ENCODE measurements at places on chromosomes 3 and 15.

DNA sequence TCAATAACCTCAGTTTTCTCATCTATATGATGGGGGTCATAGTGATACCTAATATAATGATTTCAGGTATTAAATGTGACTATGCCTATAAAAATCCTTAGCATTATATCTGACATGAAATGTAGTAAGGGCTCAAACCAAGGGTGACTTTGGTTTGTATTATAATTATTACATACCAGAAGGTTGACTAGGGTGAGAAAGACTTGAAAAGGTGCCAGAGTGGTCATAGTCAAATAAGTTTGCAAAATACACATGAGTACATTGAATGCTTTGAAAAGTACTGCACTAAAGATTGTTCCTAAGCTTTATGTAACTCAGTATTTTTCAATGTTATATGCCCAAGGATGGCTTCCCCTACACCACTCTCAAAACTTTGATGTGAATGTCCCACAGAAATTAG is 297.2 kb downstream of the ARPP21 start:
- DNase-seq: no peak

DNA sequence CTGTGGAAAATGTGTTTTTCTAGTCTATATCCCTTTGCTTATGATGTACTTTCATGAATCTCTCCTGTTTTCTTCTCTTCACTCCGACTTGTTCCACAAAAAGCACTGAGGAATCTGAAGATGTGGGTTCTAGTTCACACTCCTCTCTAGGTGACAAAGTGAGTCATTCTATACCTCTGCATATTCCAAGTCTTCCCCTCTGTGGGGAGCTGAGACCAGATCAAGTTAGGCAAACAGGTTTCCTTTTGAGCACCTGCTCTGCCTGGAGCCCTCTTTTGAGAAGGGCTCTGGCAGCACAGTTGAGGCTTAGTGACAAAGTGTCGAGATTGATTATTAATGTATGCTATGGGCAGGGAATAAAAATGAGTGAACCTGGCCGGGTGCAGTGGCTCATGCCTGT is 82.4 kb upstream of the VGLL4 start:
- no peak for DNase-seq

- DNase-seq: no peak
Measured at GRCh38 chr3:13385373-13385965, 34.7 kb downstream of the NUP210 start.

DNA sequence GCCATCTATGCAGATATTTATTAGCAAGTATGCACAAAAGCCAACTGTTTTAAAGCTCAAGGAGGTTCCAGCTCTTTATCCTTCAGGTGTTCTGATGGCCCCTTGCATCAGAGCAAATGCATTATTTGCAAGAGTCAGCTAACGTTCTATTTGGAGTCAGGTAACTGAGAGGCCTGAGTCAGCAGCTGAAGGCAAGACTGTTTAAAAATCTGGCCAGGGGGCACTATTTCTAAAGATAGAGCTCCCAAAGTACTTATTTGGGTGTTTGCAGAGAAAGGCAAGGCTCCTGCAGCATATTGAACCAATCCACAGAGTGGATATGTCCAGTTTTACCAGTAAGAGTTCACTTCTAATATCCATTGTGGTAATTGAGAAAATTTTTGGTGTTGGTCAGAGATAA is 146.1 kb downstream of the LRTM1 start:
- DNase-seq: no peak

GRCh38 chr3:34533451-34533850 is 735.0 kb downstream of the PDCD6IP start:
- DNase-seq: no peak

DNA sequence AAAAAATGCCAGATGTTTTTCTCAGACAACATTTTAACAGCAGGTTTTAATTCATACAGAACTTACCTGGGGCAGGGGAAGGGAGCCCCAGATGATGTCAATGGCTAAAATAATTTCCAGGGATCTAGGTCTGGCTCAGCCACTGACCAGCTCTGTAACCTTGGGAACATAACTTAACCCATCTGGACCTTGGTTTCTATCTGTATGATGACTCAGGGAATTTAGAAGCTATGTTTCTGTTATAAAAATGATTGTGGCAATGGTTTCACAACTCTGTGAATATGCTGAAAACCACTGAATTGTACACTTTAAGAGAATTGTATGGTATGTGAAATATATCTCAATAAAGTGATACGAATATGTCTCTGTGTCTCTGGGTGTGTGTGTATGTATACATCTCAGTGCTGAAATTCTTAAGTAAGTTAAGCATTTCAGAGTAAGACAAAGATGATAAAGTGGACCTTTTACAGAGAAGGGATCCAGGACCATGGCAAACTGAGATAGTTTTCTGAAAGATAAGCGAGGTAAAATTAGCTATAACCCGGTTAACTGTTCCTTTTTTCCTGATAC is 2.9 kb downstream of the SH3GL3 start:
- DNase-seq: no peak

DNA sequence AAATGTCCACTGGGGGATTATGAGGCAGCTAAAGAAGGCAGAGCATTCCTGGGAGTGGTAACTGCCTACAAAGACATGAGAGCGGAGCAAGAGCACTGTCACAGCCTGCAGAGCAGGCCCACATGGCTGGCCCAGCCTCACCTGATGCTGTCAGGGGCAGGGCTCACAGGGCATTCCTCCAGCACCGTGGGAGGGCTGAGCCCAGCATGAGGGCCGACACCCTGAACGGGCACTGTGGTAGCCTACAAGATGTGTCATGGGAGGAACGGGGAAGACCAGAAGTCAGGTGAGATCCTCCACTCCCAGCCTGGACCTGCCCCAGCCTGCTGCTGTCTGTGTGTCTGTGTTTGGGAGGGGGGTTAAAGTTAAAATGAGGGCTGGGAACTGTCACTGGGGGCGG is 30.1 kb downstream of the CCDC12 start:
- DNase-seq: no peak

- no peak for DNase-seq
Measured at GRCh38 chr15:26651909-26652308, 121.0 kb downstream of the GABRB3 start.

DNA sequence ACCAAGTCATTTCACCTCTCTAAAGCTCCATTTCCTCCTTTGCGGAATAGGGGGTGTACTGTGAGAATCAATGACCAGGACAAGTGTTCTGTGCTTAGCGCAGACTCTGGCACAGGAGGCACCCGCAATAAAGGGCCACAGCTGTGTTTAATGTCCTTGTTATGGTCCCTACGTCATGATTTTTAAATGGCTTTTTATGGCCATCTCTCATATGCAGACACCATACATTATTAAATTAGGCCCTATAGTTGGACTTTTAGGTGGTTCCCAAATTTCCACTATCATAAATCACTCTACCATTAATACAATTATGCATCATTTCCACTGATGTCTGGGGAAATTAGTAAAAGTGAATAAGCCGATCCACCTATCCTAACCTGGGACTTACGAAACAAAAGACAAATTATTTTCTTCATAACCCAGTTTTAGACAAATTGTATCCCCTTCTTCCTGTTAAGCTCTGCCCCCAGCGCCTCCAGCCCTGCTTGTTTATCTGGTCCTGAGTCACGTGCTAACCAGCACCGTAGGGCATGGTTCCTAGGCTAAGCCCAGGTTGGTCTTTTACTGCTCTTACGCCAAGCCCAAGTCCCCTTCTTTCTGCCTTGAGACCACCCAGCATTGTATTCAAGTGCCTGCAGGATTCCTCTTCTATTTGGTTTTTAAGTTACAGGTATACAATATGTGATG is 278.3 kb downstream of the SHQ1 start:
- DNase-seq: no peak

- no peak for DNase-seq
Measured at GRCh38 chr3:101027286-101027685, 34.1 kb upstream of the ABI3BP start.

DNA sequence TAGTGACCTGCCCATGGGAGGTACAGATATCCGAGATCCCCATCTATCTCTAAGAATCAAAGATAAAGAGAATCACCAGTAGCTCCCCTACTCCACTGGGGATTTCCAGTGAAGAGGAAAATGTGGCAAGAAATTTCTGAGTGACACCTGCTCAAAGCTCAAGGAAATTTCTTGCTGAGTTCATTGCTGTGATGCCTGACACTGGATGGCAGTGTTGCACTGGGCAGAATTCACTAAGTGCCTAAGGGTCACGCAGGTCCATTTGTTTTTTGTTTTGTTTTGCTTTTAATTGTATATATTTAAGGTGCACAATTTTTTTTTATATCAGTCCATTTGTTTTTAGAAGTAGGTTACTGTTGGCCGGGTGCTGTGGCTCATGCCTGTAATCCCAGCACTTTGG is 109.5 kb upstream of the KCNAB1 start:
- no peak for DNase-seq

DNA sequence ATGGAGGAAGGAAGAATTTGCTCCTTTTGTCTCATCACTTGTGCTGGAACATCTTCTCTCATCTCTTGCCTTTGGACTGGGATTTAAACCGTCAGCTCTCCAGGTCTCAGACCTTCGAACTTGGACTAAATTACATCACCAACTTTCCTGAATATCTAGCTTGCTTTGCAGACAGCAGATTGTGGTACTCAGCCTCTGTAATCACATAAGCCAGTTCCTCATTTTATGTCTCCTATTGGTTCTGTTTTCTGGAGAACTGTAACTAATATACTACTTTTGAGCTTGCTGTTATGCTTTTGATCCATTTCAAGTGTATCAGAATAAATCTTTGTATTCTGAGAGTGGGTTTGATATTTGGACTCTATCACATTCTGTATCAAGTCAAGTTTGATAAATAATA is 164.3 kb upstream of the VEPH1 start:
- no peak for DNase-seq

GRCh38 chr3:3066378-3066777 is 43.8 kb downstream of the IL5RA start:
- no peak for DNase-seq

DNA sequence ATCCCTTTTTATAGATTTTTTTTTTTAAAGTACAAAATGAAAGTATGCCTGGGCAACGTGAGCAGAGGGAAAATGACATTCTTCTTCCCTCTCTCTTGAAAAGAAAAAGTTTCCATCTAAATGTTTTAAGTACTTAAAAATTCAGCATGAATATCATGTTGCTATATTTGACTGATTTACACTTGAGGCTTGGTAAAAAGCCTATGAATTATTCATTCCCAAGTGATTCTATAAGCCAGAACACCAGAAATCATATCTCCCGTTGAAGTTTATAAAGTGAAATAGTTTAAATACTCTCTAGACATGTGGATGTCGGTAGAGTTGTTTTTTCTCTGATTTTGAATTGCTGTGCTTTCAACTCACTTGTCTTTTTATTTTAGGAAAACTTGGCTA is 276.2 kb upstream of the RARB start:
- no peak for DNase-seq

GRCh38 chr15:62565634-62566026 is 400.5 kb upstream of the C2CD4B start:
- no peak for DNase-seq

GRCh38 chr3:162034368-162034767 is 537.8 kb downstream of the OTOL1 start:
- DNase-seq: no peak

GRCh38 chr3:68206524-68207117 is 552.2 kb upstream of the SUCLG2 start:
- DNase-seq: no peak

Data from NCI-H187 (cell line).